ENCODE measurements at places on chromosomes 12 and 14.

DNA sequence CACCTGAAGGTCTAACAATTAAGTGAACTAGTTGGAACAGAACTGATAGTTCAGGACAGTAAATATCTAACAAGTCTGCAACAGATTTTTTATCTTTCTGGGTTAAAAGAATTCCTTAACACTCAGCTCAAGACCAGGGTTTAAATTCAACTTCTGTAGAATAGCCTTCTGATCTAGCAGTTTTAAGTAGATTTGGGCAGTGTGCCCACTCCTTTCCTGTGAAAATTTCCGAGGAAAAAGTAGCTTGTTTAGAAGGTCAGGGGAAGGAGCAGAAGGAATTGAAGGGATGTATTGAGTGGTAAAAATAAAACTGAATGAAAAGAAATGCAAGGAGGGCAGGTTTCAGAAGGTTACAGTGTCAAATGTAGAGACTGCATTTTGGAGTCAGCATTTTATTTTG lies 45.8 kb downstream of the ATL1 start:
- no peak for DNase-seq

DNA sequence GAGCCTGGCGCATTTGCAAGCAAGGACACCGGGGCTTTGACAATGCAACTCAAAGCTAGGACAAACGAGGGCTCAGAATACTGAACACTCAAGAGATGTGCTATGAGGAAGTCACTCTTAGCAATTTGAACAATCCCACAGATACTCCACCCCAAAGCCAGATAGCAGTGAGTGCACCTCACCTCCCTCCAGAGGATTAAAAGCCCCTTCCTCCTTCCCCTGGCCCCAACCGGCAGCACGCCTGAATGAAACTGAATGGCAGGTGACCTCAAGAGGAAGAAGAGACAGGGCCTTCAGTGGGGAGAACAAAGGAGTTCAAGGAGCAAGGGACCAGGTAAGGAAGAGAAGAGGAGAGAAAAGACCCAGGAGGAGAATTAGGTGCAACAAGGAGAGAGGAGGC lies 1.9 kb upstream of the KRT78 start:
- DNase-seq = no peak

GRCh38 chr12:30696103-30696408 lies 387 bp upstream of the IPO8 start:
- no peak for DNase-seq

- DNase-seq = no peak
Measured at GRCh38 chr14:73645248-73645610, 443 bp downstream of the DNAL1 start.

GRCh38 chr12:1056390-1056789 lies 65.4 kb downstream of the ERC1 start:
- DNase-seq = no peak

DNA sequence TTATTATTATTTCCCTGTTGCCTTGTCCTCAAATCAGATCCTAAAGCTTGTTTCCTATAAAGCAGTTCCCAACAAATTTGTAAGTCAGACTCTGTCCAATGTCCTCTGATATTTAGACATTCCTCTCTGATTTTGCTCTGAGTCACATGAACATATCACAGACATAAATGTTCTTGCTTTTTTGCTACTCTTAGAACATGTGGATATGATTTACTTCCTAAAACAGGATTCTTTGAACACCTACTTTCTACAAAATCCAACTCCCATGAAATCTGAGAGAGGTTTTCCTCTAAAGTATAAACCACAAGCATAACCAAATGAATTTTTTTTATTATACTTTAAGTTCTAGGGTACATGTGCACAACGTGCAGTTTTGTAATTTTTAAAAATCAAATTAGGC lies 181.3 kb upstream of the SLC38A2 start:
- no peak for DNase-seq

DNA sequence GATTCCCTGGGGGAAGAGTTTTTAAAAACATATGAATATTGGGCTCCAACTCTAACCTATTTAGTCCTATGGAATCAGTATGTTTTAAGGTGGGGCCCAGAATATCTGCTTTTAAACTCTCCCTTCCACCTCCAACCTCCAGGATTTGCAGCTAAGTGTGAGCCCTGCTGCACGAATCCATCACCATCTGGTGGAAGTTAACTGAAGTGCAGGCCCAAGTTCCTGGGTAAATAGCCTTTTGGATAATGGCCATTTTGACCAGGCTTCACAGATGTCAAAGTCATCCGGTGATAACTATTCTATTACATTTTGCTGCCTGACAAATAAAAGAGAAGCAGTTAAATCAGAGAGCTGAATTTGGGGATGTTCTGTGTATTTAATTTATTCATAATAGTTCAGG lies 58.1 kb upstream of the RMST start:
- DNase-seq = no peak

- DNase-seq = no peak
Measured at GRCh38 chr14:34362641-34363251, 99.3 kb downstream of the SPTSSA start.

DNA sequence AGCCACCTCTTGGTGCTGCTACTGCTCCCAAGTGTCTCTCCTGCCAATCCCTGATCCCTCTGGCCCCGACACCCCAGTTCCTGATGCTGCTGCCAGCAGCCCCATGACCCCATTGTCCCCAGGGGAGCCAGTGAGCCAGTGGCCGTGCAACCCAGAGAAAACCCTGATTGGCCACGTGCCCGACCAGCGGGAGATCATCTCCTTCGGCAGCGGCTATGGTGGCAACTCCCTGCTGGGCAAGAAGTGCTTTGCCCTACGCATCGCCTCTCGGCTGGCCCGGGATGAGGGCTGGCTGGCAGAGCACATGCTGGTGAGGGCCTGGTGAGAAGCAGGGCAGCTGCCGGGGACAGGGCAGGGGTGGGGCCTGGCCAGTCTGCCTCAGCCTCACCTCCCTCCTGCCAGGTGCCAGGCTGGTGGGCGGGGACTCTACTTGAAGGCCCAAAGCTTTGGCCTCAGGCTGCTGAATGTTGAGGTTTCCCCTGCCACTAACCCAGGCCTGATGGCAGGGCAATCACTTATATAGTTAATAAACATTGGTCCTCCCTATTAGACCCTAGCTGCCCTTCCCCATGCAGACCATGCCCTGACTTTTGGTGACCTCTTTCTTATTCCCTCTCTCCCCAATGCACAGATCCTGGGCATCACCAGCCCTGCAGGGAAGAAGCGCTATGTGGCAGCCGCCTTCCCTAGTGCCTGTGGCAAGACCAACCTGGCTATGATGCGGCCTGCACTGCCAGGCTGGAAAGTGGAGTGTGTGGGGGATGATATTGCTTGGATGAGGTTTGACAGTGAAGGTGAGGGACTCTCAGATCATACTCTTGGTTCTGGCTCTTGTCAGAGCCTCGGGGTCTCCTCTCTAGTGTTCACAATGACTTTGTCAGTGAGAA lies 5.1 kb downstream of the PCK2 start:
- no peak for DNase-seq

GRCh38 chr14:37589715-37590427 lies 5.2 kb downstream of the FOXA1 start:
- DNase-seq = no peak

DNA sequence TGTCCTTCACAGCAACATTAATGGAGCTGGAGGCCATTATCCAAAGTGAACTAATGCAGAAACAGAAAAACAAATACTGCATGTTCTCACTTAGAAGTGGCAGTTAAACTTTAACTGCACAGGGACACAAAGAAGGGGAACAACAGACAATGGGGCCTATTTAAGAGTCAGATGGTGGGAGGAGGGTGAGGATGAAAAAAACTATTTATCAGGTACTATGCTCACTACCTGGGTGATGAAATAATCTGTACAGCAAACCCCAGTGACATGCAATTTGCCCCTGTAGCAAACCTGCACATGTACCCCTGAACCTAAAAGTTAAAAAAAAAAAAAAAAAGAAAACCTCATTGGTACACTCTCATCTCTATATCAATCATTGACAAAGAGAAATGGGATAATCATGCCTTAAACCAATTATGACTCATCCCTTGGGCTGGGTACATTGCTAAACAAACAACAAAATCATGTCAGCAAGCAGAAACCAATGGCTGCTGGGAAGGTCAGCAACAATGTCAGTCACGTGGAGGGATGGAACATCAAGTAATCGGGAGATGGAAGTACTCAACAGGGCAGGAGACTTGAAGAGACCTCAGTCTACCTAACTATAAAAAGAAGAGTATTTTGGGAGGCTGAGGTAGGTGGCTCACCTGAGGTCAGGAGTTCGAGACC lies 479.2 kb downstream of the RMST start:
- DNase-seq = no peak

DNA sequence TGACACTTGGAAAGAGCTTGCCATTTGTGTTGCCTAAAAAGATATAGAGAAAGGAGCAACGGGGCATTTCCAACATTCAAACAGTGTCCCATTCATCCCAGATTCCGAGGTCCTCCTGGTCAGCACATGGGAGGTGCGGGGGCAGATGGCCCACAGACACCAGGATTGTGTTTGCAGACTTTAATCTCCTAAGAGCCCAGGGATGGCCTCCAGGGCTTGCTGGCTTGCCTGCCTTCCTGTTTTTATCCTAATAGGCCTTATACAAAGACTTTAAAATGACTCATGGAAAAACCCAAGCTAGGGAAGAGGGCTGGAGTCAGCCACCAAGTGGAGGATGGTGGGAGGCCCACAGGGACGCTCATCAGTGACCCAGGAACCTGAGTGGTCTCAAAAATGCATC lies 21.5 kb upstream of the FAM181A start:
- DNase-seq = no peak

- no peak for DNase-seq
Measured at GRCh38 chr14:102075155-102075554, 11.7 kb downstream of the HSP90AA1 start.

DNA sequence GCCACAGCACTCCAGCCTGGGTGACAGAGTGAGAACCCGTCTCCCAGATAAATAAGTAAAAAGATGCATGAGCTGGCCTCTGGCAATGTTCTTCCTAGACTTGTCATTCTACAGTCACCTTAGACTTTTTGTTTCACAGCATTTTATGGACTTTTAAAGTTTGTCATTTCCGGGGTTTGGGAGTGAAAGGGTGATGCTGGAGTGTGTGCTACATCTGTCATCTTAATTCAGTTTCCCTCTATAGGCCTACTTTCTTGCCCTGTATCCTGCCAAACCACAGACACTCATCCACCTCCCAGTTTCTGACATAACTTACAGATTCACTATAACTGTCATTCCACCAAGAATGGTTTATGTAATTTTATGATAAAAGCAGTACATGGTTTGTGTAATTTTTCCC lies 166.7 kb upstream of the PARP11 start:
- DNase-seq = no peak

- no peak for DNase-seq
Measured at GRCh38 chr12:83826112-83826511, 1086.5 kb downstream of the SLC6A15 start.

- no peak for DNase-seq
Measured at GRCh38 chr12:59067083-59067482, 146.8 kb upstream of the LRIG3 start.

Measured in activated CD8-positive, alpha-beta memory T cell treated with anti-CD3 and anti-CD28 coated beads for 48 hours (primary cell).